ENCODE measurements at places on chromosomes 6 and 20.

DNA sequence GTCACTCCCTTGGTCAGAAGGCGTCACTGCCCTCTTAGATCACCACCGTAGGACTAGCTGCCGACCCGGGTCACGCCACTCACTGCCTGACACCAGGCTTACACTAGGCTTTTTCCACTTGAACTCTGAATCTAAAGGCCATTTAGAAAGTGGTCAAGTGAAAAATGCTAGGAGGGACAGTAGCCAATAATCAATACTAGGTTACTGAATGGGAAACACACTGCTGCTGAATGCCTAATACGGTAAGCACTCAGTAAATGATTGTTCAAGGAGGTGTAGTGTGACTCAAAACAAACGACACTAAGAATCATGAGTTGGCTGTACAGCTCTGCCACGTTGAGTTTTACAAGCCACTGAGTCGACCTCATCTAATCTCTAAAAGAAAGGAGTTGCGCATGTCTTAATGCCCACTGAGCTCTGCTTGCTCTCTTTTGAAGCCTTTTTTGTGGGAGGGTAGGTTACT lies 760 bp upstream of the IBTK start:
- no peak for DNase-seq

DNA sequence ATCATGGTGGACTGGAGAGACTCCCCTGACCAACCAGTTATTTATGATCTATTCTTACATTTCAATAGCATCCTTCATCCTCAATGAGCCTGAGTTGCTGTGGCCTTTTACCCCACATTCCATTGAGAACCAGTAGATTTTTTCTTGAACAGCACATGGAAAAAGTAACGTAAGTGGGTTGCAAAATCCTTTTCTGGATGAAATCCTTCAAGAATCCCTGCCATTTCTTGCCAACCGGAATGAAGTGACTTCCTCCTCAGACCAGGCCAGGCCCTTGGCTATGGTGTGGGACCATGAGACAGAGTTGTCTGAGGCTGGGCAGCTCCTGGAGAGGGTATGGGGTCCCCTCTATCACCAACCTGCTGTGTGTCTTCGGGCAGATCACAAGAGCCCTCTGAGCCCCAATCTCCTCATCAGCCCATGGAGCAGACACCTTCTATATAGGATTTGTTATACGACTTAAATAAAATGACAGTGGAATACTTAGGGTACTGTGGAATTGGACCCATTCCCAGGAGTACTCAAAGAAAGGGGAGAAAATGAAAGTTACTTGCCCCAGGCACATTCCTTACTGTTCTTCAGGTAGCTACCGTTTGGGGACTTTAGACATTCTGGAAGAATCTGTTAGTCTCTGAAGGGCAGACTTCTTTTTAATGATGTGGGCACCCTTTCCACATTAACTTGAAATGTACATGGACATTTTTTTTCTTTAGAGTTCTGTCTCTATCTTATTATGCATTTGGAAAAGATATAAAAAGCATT lies 10.9 kb downstream of the EYA2 start:
- DNase-seq, result no peak

DNA sequence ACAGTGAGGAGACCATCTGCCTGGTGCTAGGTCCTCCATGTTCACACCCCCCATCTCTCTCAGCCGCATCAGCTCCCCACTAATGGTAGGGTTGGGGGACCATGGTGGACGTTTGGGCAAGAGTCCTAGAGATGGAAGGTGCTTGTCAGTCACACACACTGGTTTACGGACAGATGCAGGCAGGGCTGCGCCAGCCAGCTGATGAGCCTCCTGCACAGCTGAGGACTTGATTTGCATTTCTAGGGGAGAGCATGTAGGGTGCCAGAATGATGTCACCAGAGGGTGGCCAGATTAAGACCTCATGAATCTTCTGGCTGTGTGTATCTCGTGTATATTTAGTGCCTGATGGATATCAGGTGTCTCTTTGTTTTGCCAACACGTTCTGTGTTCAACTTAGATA lies 28.6 kb downstream of the CST8 start:
- DNase-seq, result no peak

GRCh38 chr6:6884193-6884627 lies 223.6 kb upstream of the RREB1 start:
- no peak for DNase-seq
